ENCODE measurements at places on chromosomes 7 and 10. TPM values are rescaled to one million over a fixed set of nuclear protein-coding genes. Genes with fewer than 3 reads are reported as not detected.

- DNase-seq: no peak
- no peaks in the 10 kb centered on the region for H3K4me1 ChIP-seq
Measured at GRCh38 chr7:65230231-65230630, 143.4 kb upstream of the ZNF92 start.

- H3K4me1 ChIP-seq: no peaks in the 10 kb centered on the region
- H3K4me3 ChIP-seq: no peak overlapping the region
- no peak overlapping the region for H3K27ac ChIP-seq
- no peaks in the 10 kb centered on the region for H3K27me3 ChIP-seq
Measured at GRCh38 chr10:34231441-34232180, 583.5 kb downstream of the PARD3 start.

- no peaks in the 10 kb centered on the region for H3K4me1 ChIP-seq
- DNase-seq: no peak
- no peaks in the 10 kb centered on the region for H3K36me3 ChIP-seq
- H3K27me3 ChIP-seq: no peaks in the 10 kb centered on the region
- H3K4me3 ChIP-seq: no peak overlapping the region
- H3K27ac ChIP-seq: no peak overlapping the region
Measured at GRCh38 chr7:77627309-77627676, 69.0 kb upstream of the RSBN1L start.

DNA sequence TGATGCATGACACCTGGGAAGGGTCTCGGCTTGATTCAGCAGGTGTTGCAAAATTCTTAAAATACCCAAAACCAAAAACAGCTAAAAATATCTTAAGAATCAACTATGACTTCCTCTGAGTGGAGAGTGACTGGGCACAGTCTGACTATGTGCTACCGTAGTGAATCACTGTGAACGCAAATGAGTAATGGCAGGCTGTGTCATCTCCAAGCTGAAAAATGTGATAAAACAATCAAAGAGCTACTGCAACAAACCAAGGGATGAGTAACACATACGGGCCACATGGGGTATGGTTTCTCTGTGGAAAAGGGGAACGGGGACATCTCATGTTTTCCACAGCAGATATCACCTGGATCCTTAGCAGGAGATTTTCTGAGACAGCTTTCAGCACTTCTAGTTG lies 127.5 kb downstream of the ABCA13 start:
- no peak overlapping the region for H3K27ac ChIP-seq
- no peaks in the 10 kb centered on the region for H3K27me3 ChIP-seq
- no peaks in the 10 kb centered on the region for H3K36me3 ChIP-seq
- no peaks in the 10 kb centered on the region for H3K4me1 ChIP-seq
- no peak overlapping the region for H3K4me3 ChIP-seq

DNA sequence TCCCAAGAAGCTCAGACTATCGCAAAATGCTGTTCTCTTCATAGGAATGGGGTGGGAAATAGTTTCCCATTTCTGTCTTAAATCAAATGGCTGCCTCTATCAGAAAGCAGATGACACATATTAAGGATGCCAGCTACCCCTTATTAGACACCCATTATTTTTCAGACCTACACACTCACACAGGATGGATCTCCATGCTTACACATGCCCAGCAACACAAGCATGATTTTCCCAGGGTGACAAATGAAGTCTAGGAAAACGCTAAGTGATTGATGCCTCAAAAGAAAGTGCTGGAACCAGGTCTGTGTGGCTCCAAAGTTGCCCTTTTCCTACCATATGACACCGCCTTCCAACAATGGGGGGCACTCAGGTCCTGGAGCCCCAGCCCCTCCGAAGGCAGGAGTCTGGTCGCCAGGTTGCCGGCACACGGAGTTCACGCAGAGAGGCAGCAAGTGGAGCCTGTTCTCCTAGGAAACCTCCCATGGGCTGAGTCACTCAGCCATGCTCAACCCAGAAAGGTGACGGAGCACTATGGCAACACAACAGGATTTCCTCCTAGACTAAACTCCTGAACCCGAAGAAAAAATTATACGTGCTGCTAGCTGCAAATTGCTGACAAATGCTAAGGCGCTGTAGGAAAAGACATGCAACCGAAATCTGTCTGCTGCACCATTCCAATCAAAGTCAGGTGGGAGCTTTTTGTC lies 19.8 kb downstream of the VOPP1 start:
- H3K4me1 ChIP-seq: peaks cover 4% of the 10 kb centered on the region
- no peak overlapping the region for H3K4me3 ChIP-seq
- no peaks in the 10 kb centered on the region for H3K27me3 ChIP-seq

GRCh38 chr7:140966561-140967233 lies 42.0 kb upstream of the BRAF start:
- H3K36me3 ChIP-seq: no peaks in the 10 kb centered on the region
- H3K27me3 ChIP-seq: no peaks in the 10 kb centered on the region
- H3K4me1 ChIP-seq: no peaks in the 10 kb centered on the region
- no peak overlapping the region for H3K4me3 ChIP-seq

FKBP6 gene
- not detected for total RNA-seq

DNA sequence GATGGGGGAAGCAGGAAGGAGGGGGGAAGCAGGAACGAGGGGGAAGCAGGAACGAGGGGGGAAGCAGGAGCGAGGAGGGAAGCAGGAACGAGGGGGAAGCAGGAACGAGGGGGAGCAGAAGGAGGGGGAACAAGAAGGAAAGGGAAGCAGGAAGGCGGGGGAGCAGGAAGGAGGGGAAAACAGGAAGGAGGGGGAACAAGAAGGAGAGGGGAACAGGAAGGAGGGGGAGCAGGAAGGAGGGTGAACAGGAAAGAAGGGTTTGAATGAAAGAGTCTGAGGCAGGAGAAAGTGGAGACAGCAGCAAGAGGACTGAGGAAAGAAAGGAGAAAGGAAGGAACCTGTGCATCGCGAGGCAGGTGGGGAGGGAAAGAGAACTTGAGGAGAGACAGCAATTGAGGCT lies 256.6 kb downstream of the PTEN start:
- H3K27ac ChIP-seq: no peak overlapping the region
- DNase-seq: no peak
- H3K4me3 ChIP-seq: no peak overlapping the region
- H3K4me1 ChIP-seq: no peaks in the 10 kb centered on the region
- no peaks in the 10 kb centered on the region for H3K36me3 ChIP-seq

GRCh38 chr7:74026903-74027682 lies 880 bp upstream of the ELN start:
- H3K4me3 ChIP-seq: no peak overlapping the region
- no peaks in the 10 kb centered on the region for H3K27me3 ChIP-seq
- peak overlapping the region; percentile 89 for H3K27ac ChIP-seq
- H3K36me3 ChIP-seq: no peaks in the 10 kb centered on the region
- peak; percentile 89 for DNase-seq
- H3K4me1 ChIP-seq: peaks cover 8% of the 10 kb centered on the region

DNA sequence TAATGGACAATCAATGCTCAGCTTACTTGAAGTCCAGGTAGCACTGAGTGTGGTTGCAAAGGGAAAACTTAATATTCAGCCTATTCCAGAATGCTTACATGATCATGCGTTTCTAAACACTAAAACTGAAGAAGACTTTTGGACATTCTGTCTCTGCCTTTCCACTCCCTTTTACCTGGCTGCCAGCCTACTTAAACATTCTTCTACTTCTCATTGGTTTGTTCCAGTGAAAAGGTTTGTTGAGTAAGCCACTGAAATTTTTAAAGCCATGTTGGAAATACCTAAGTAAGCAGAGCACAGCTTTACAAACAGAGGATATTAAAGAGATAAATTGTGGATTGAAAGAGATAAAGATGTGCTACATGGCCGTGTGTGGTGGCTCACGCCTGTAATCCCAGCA lies 1280.8 kb upstream of the AUTS2 start:
- H3K36me3 ChIP-seq: no peaks in the 10 kb centered on the region
- DNase-seq: no peak
- no peaks in the 10 kb centered on the region for H3K4me1 ChIP-seq
- no peak overlapping the region for H3K27ac ChIP-seq
- no peaks in the 10 kb centered on the region for H3K27me3 ChIP-seq

DNA sequence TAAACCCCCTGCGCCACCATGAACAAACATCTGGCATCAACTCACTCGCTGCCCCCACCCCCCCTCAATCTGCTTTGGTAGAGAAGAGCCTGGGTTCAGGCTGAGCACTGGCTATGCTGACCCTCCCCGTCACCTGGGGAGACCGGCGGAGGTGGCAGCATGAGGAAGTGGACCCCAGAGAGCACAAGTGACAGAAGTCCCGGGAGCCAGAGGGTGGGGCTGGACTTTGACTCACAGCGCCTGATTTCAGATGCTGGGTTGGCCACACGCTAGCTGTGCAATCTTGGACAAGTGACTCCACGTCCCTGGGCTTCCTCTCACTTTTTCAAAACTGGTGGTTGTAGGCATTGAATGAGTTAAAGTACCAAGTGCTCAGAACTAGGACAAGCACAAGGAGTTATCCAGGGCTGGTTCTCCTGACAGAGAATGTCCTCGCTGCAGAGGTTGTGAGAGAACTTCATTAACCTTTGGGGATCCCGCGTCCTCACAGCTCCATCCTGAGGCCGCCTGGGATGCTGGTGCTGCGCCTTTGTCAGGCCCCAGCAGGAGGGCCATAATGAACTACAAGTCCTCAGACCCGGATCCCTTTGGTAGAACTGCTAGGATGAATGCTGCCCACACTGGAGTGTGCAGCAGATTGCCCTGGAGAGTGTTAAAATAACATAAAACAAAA lies 48.8 kb upstream of the RASGEF1A start:
- H3K27me3 ChIP-seq: no peaks in the 10 kb centered on the region
- H3K27ac ChIP-seq: no peak overlapping the region
- no peaks in the 10 kb centered on the region for H3K4me1 ChIP-seq
- H3K4me3 ChIP-seq: no peak overlapping the region

DNA sequence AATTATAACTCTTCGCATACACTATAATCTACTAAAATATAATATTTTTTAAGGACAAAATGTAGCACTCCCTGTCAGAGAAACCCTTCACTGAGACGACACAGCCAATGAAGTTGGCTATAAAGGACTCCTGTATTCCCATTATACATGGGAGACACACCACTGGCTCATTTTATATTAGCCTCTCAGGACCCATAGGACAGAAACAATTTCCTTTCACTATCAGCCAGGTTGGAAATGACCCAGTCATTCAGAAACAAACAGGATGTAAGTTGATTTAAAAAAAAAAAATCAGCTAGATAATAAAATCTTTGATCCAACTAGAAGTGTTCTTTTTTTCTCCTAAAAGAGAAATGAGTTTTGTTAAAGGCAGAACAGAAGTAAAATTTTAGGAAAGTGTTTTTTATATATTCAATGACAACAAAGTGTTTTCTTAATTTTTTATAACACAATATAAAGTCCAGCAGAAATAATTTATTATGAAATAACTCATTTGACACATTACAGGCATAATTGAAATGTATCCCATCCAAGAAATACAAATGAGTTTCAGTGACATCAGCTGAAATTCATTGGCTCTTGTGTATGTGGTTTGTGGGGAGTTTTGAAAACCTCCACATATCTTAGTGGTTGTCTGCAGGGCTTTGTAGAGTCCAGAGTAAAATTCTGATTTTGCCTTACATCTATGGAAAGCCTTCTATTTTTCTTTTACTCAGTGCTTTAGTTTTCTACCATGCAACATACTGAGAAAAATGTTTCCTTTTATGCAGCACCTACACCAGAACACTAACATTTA lies 64.1 kb downstream of the CTTNBP2 start:
- H3K4me1 ChIP-seq: peaks cover 2% of the 10 kb centered on the region
- H3K27me3 ChIP-seq: no peaks in the 10 kb centered on the region
- H3K36me3 ChIP-seq: no peaks in the 10 kb centered on the region
- no peak overlapping the region for H3K27ac ChIP-seq
- no peak overlapping the region for H3K4me3 ChIP-seq

PRKAR2B gene
- total RNA-seq: 4.8 TPM

GRCh38 chr10:118362103-118362502 lies 20.0 kb upstream of the FAM204A start:
- no peak for DNase-seq
- no peak overlapping the region for H3K4me3 ChIP-seq
- no peak overlapping the region for H3K27ac ChIP-seq
- no peaks in the 10 kb centered on the region for H3K36me3 ChIP-seq
- H3K27me3 ChIP-seq: no peaks in the 10 kb centered on the region

TMEM140 gene
- 12.0 TPM for total RNA-seq

DNA sequence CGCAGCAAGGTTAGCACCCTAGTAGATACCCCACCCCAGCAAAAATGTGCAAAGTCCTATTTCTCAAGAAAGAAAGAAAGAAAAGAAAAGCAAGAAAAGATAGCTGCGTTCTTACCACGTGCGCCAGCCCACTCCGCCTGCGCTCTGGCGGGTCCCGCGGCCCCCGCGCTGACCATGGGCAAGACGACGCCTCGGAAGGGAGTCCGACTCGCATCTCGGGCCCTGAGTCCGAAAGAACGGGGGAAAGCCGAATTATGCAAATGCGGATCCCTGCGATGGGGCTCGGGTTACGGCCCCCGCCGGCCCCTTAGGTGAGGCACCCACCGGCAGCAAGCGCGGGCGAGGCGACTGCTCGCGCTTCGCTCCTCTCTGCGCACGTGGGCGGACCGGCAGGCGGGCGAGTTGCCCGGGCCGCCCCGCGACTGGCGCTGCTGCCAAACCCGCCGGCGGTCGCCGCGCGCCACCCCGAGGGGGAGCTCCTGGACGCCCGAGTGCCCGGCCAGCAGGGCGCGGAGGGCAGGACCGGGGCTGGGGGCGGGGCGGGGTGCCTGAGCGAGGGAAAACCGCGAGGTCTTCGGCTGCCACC lies 2.4 kb upstream of the EGR2 start:
- no peak overlapping the region for H3K27ac ChIP-seq
- no peaks in the 10 kb centered on the region for H3K36me3 ChIP-seq
- H3K4me1 ChIP-seq: no peaks in the 10 kb centered on the region

GRCh38 chr7:119254742-119255141 lies 1018.2 kb upstream of the KCND2 start:
- H3K27ac ChIP-seq: no peak overlapping the region
- H3K4me1 ChIP-seq: no peaks in the 10 kb centered on the region
- DNase-seq: no peak
- no peak overlapping the region for H3K4me3 ChIP-seq

DNA sequence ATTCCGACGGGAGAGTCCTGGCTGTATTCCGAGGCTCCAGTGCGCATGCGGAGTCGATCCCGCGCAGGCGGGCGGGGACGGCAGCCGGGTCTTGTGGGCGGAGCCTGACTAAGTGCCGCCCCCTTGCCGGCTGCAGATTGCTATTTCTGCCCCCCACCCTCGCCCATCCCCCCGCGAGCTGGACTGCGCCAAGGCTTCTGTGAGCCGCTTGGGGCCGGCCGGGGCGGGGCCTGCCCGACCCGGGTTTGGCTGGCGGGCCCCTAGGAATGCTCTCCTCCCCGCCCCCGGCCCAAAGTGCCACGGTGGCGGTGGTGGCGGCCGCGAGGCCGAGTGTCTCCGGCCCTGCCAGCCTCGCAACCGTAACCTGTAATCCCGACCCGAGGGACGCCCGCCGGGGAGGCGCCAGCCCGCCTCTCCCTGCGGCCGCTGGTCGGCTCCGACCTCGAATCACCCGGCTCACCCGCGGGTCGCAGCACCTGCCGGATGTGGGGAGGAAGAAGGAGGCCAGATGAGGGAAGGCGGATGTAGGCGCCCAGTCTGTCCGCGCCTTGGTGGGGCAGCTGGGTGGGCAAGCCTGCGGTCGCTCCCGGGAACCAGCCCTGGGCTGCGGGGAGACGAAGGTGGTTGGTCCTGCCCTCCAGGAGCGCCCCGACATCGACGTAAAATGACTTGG lies 702 bp upstream of the KAZALD1 start:
- DNase-seq: peak; percentile 99
- H3K27me3 ChIP-seq: no peaks in the 10 kb centered on the region
- no peaks in the 10 kb centered on the region for H3K36me3 ChIP-seq
- peak overlapping the region; percentile 100 for H3K27ac ChIP-seq

GRCh38 chr10:12513003-12513365 lies 163.6 kb downstream of the CAMK1D start:
- H3K4me1 ChIP-seq: no peaks in the 10 kb centered on the region
- no peaks in the 10 kb centered on the region for H3K36me3 ChIP-seq

Measured in aorta (tissue), 5 donors.